ENCODE measurements at places on chromosomes 7 and 10. TPM values are rescaled to one million over a fixed set of nuclear protein-coding genes. Genes with fewer than 3 reads are reported as not detected.

Gene KLF14
- not detected for total RNA-seq

Gene PNLIPRP3
- total RNA-seq = not detected

Gene LBX1
- total RNA-seq = 0.13 TPM

Gene GAD2
- total RNA-seq = not detected

Gene TMEM270
- total RNA-seq = not detected

Gene H2BK1
- not detected for total RNA-seq

Gene CISD1
- 149 TPM for total RNA-seq

Gene VPS37D
- total RNA-seq = 2.4 TPM

Gene AUTS2
- 10.3 TPM for total RNA-seq

Gene NEUROG3
- total RNA-seq = not detected

Gene PPP1R17
- not detected for total RNA-seq

Measured in cardiac septum (tissue), 1 donor.